ENCODE measurements at places on chromosomes 13 and 19. TPM values are rescaled to one million over a fixed set of nuclear protein-coding genes. Genes with fewer than 3 reads are reported as not detected.

The KPTN gene
- 5.9 TPM for total RNA-seq

The SHANK1 gene
- 13.0 TPM for total RNA-seq

The KLF5 gene
- 2.6 TPM for total RNA-seq

The XAB2 gene
- total RNA-seq, result 28.6 TPM

The FGF14 gene
- total RNA-seq, result 0.33 TPM

The SLC8A2 gene
- total RNA-seq, result under 0.01 TPM

The RCBTB2 gene
- total RNA-seq, result 8.4 TPM

The MYO16 gene
- under 0.01 TPM for total RNA-seq

The ZNF699 gene
- total RNA-seq, result 15.7 TPM

The ENOX1 gene
- total RNA-seq, result 4.2 TPM

The FGF22 gene
- not detected for total RNA-seq

The ZNF471 gene
- 2.3 TPM for total RNA-seq

The UGGT2 gene
- total RNA-seq, result 67.3 TPM

The CACNA1A gene
- total RNA-seq, result 10.1 TPM

The C19orf33 gene
- not detected for total RNA-seq

The NLRP11 gene
- total RNA-seq, result not detected

The DACH1 gene
- total RNA-seq, result 0.37 TPM

The FAM174C gene
- 28.7 TPM for total RNA-seq

The DACT3 gene
- total RNA-seq, result 6.2 TPM

The KISS1R gene
- not detected for total RNA-seq

The ZNF560 gene
- total RNA-seq, result 0.75 TPM

The IL12RB1 gene
- not detected for total RNA-seq

The TMEM238 gene
- total RNA-seq, result 0.33 TPM

The KLK4 gene
- not detected for total RNA-seq

The FUT1 gene
- total RNA-seq, result 1.1 TPM

The CCDC9 gene
- 13.2 TPM for total RNA-seq

The LIPE gene
- total RNA-seq, result 3.7 TPM

The GPC5 gene
- total RNA-seq, result 0.11 TPM

The LHB gene
- not detected for total RNA-seq

The RFPL4AL1 gene
- total RNA-seq, result not detected

The RPL36 gene
- total RNA-seq, result 651 TPM

The SLC35E1 gene
- 31.1 TPM for total RNA-seq

The DCLK1 gene
- 6.9 TPM for total RNA-seq

Measured in uterine smooth muscle cell (primary cell).